ENCODE measurements at places on chromosomes 1 and 21.

DNA sequence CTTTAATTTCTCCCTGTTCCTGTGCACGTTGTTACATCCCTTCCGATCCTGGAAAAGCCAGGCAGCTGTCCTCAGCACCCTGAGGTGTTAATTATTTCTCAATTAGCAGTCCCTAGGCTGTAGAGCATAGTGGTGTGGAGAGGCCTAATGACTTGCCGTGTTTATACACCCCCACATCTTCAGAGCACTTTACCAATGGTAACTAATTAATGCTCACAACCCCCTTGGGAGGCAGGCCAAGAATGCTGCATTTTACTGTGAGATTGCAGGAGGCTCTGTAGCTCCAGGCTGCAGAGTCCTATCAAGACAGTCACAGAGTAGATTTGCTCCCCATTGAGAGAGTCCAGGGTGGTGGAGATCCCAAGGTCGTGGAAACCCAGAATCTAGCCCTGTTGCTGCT is 2.4 kb upstream of the PARS2 start:
- DNase-seq, result no peak

DNA sequence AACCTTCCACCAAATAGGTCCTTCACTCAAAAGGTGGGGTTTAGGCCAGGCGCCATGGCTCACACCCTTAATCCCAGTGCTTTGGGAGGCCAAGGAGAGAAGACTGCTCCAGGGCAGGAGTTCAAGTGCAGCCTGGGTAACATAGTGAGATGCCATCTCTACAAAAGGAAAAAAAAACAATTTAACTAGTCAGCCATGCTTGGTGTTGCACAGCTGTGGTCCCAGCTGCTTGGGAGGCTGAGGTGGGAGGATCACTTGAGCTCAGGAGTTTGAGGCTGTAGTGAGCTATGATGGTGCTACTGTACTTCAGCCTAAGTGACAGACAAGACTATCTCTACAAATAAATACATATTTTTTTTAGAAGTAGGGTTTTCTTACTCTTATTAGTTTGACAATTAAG is 617.5 kb downstream of the KIF26B start:
- no peak for DNase-seq

- DNase-seq, result no peak
These were observed 40.7 kb downstream of the SIPA1L2 start for GRCh38 chr1:232589111-232589811.

GRCh38 chr1:36560621-36561360 is 78.1 kb upstream of the CSF3R start:
- no peak for DNase-seq

DNA sequence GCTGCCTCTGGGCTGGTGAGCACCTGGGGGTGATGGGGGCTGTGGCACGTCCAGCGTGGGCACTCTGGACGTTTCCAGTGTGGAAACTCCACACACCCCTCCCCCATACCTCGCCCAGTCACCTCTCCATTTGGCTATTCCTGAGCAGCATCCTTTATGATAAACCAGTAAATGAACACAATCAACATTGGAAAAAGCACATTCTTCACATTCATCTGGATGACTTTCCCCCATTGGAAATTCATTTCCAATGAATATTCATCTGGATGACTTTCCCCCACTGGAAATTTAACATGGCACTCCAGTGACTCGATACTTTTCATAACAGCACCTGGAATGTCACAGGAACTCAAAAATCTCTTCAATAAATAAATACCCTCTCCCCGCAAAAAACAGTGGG is 104.8 kb upstream of the KRTAP19-8 start:
- DNase-seq, result no peak

- DNase-seq, result no peak
These were observed 500.5 kb downstream of the SETD4 start for GRCh38 chr21:35559829-35560225.

GRCh38 chr1:162726555-162726954 is 63.9 kb upstream of the HSD17B7 start:
- no peak for DNase-seq

GRCh38 chr1:161816201-161816600 is 50.1 kb downstream of the ATF6 start:
- DNase-seq, result no peak

GRCh38 chr1:52635321-52636089 is 2.5 kb downstream of the SHISAL2A start:
- no peak for DNase-seq

DNA sequence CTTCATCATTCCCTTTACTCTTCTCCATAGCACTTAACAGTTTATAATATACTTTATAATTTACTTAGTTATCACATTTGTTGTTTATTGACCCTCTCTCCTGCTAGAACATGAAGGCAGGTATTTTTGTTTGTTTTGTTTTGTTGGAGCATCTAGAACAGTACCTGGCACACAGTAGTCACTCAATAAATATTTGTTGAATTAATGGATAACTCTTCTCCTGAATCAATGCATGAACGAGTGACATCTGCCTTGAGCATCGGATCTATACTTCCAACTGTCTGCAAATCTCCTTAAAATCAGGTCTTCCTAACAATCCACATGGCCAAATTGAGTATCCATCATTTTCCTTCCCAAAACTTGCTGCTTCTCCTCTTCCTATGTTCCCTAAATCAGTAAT is 35.9 kb upstream of the MTMR11 start:
- DNase-seq, result no peak

- no peak for DNase-seq
These were observed 1.3 kb upstream of the PEX10 start for GRCh38 chr1:2413495-2414296.

DNA sequence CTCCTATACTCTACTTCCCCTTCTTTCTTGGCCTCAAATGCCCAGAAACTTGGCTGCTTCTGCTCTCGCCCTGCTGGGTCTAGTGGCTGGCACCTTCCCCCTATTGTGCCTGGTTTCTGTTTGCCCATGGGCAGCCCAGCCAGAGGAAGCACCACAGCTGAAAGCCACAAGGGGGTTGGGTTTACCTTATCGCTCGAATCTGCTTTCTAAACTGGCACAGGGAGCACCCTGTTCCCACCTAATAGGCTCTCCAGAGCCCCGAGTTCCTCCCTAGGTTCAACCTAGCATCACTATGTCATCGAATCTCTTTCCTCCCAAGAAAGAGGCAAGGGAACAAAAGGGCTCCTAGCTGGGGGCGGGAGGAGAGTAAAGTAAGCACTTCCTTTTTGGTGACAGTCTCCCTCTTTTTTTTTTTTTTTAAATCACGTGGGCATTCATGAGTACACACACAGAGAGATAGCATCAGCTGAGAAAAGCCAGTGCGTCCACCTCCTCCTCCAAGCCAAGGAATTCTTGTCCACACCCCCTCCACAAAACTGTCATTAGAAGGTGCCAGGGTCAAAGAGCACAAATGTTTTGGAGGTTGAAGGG is 72.8 kb downstream of the PLEKHA6 start:
- no peak for DNase-seq

DNA sequence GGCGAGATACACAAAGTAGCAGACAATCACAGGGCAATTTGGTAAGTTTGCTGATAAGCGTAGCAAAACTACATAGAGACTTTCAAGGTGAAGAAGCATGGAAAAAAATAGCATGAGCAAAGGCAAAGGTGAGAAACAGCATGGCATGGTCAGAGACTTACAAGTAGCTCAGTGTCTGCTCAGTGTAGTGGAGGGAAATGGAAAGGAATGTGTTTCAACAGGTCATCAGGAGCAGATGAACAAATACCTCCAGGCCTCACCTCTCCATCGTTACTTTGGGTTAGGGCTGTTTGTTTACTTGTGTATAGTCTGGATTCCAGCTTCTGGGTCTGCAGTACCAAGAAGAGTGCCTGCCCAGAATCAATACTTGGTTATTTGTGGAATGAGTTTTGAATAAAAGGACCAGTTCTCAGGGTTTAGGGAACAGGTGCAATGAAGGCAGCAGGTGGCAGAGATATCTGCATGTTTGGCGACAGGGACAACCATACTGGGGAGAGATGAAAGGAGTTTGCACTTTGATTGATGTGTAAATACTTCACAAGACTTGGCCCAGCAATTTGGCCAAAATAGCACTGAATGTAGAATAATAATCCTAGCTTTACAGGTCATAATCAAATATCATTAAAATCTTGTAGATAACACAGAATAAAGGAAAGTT is 97.0 kb upstream of the FGGY start:
- no peak for DNase-seq

GRCh38 chr1:231460614-231461013 is 38.5 kb upstream of the EGLN1 start:
- DNase-seq, result peak; percentile 28

DNA sequence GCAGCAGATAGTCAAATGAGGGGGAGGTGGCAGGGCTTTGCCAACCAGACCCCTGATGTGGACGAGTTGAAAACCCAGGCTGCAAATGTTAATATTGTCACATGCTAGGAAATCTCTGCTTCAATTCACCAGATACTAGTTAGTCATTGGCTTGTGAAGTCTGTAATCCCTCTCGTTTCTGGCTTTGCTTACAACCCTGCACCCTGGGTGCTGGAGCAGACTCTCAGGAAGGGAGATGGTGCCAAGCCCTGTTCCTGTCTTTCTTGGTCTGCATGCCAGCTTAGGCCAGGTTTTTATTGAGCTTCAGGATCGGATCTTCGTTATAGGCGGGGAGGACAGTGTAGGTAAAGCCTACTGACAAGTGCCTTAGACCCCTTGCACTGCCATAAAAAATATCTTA is 53.3 kb downstream of the MDM4 start:
- DNase-seq, result no peak

- DNase-seq, result no peak
These were observed 53.2 kb upstream of the VAMP3 start for GRCh38 chr1:7717748-7718368.

- no peak for DNase-seq
These were observed 14.5 kb upstream of the CTTNBP2NL start for GRCh38 chr1:112381324-112382076.

- DNase-seq, result no peak
These were observed 165.7 kb upstream of the SGIP1 start for GRCh38 chr1:66368261-66368660.

DNA sequence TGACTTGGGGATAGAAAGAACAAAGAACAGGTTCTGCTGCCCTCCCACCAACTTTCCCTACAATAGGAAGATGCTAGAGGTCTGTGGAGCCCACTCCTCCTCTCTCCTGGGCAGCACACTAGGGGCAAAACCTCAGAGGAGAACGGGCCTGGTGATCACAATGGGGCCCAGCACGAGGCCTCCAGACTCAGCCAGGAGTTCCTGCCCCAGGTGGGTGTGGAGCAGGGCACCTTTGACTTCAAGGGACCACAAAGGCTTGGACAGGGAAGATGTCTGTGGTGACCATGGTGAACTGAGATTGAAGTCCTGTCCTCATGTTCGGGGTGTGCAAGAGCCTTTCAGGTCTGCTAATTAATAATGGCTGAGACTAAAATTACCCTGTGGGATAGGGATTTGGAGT is 88.8 kb downstream of the LAMC2 start:
- DNase-seq, result no peak

- DNase-seq, result no peak
These were observed 14.7 kb upstream of the IRF2BP2 start for GRCh38 chr1:234624724-234625117.

- no peak for DNase-seq
These were observed 155.2 kb downstream of the DMRTA2 start for GRCh38 chr1:50268049-50268448.

- no peak for DNase-seq
These were observed 68.0 kb downstream of the CD58 start for GRCh38 chr1:116502671-116503314.

DNA sequence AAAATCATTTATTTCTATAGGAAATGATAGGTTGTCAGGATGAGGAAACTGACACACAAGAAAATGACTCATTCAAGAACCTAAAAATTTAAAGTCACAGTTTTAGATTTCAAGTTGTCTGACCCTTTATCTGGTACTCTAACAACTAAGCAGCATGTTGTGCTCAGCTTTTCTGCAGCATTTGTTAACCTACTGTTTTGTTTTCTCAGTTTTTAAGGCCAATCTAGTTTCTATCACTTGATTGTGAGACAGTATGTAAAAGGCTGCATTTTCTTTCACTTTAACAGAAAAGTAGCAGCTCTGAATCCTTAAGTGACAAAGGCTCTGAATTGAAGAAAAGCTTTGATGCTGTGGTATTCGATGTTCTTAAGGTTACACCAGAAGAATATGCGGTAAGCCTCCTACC is 59.1 kb downstream of the RALGPS2 start:
- no peak for DNase-seq

- no peak for DNase-seq
These were observed 81.2 kb downstream of the TGFB2 start for GRCh38 chr1:218426343-218426657.

- DNase-seq, result no peak
These were observed 34.1 kb upstream of the USH2A start for GRCh38 chr1:216457356-216457755.
